Muscle of leg (tissue), 16 donors: ENCODE measurements at places on chromosomes 12 and 14. TPM values are rescaled to one million over a fixed set of nuclear protein-coding genes. Genes with fewer than 3 reads are reported as not detected.

RASSF9 gene
- 2.3 TPM for total RNA-seq

RNASE1 gene
- 204 TPM for total RNA-seq

TUNAR gene
- 0.18 TPM for total RNA-seq

TAS2R50 gene
- total RNA-seq, result 1.6 TPM
